ENCODE measurements at places on chromosomes 6 and 20. TPM values are rescaled to one million over a fixed set of nuclear protein-coding genes. Genes with fewer than 3 reads are reported as not detected.

Gene VGLL2
- not detected for total RNA-seq

Gene ESF1
- total RNA-seq: 14.5 TPM

Gene NPEPL1
- 32.8 TPM for total RNA-seq

Gene TREM2
- not detected for total RNA-seq

Gene SOX18
- not detected for total RNA-seq

Gene SPTLC3
- total RNA-seq: 0.74 TPM

Gene CYP39A1
- not detected for total RNA-seq

- no peaks in the 10 kb centered on the region for H3K27me3 ChIP-seq
- H3K4me1 ChIP-seq: no peaks in the 10 kb centered on the region
- no peak overlapping the region for H3K27ac ChIP-seq
- no peaks in the 10 kb centered on the region for H3K36me3 ChIP-seq
Measured at GRCh38 chr6:71983131-71983530, 96.8 kb downstream of the RIMS1 start.

GRCh38 chr20:19882446-19882845 lies 124.4 kb downstream of the RIN2 start:
- H3K27me3 ChIP-seq: no peaks in the 10 kb centered on the region
- H3K4me3 ChIP-seq: no peak overlapping the region
- no peaks in the 10 kb centered on the region for H3K36me3 ChIP-seq
- H3K4me1 ChIP-seq: no peaks in the 10 kb centered on the region

DNA sequence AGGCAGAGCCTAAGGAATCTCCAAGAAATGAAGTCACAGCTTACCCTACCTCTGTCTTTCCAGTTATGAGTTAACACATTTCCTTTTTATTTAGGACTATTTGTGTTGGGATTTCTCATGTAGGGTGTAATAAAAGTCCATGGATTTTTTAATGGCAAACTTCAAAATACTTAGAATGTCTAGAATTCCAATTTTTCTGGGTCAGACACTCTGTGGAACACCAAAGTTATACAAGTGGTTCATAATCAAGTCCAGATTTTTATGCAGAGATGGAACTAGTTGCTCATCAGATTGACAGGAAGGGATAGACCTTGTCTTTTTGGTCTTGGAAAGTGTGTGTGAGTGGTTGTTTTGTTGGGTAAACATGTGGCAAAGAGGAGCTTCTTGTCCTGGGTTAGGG lies 303.5 kb upstream of the RNF24 start:
- H3K4me1 ChIP-seq: no peaks in the 10 kb centered on the region
- no peak overlapping the region for H3K4me3 ChIP-seq
- no peak overlapping the region for H3K27ac ChIP-seq
- no peaks in the 10 kb centered on the region for H3K27me3 ChIP-seq

DNA sequence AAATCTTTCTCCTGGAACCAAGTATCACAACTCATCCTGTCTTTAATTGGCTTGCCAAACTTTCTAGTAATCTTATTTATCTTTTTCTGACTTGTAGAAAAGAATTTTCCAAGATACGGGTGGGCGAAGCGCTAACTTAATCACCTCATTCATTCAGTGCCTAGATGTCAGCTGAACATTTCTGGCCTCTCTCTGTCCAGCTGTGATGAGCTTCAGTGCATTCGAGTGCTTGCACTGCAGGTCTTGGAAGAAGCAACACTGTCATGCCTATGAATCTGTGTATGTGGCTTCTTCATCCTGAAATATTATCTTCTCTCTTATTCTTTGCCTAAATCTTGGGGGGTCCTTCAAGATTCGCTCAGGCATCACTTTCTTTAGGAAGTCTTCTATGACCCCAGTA lies 16.3 kb upstream of the ENPP1 start:
- no peak overlapping the region for H3K27ac ChIP-seq
- H3K4me3 ChIP-seq: no peak overlapping the region
- no peaks in the 10 kb centered on the region for H3K36me3 ChIP-seq
- no peaks in the 10 kb centered on the region for H3K27me3 ChIP-seq
- no peaks in the 10 kb centered on the region for H3K4me1 ChIP-seq

DNA sequence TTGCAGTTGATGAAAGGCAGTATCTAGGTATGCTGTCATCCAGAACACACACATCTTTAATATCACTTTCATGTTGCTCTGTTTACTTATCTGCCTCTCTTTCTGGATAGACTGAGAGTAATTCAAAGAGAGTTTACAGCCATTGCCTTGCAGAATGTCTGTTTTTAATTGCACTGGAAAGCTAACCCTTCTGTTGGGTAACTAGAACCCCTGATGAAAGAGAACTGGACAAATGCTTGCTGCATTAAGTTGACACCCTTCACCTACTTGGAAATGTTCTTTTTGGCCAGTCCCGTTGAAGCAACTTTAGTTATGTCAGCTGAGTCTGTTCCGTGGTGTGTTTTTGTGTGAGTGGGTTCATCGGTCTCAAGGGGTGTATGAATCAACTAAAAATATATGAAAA lies 383.8 kb upstream of the CITED2 start:
- H3K36me3 ChIP-seq: no peaks in the 10 kb centered on the region
- no peak for DNase-seq

- no peaks in the 10 kb centered on the region for H3K36me3 ChIP-seq
- no peak for DNase-seq
- no peaks in the 10 kb centered on the region for H3K27me3 ChIP-seq
- no peak overlapping the region for H3K27ac ChIP-seq
Measured at GRCh38 chr6:7737106-7737505, 11.2 kb downstream of the BMP6 start.

DNA sequence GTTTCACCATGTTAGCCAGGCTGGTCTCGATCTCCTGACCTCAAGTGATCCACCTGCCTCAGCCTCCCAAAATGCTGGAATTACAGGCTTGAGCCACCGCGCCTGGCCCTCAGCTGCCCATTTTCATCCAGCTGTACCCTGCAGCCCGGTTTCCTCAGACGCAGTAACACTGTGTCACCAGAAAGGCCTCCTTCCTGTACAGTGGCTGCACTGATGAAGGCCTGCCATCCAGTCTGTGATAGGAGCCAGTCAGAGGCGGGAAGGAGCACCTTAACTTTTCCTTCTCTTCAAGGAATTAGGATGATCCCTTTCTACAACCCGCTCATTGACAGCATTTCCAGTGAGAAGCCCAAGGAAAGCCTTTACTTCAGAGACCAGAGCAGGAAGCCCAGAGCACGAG lies 75.9 kb downstream of the GFOD1 start:
- H3K4me3 ChIP-seq: no peak overlapping the region
- H3K27me3 ChIP-seq: no peaks in the 10 kb centered on the region
- H3K4me1 ChIP-seq: no peaks in the 10 kb centered on the region
- DNase-seq: no peak
- H3K27ac ChIP-seq: no peak overlapping the region

GRCh38 chr6:20302702-20303251 lies 90.5 kb upstream of the MBOAT1 start:
- H3K4me1 ChIP-seq: no peaks in the 10 kb centered on the region
- H3K27ac ChIP-seq: no peak overlapping the region
- H3K36me3 ChIP-seq: no peaks in the 10 kb centered on the region

DNA sequence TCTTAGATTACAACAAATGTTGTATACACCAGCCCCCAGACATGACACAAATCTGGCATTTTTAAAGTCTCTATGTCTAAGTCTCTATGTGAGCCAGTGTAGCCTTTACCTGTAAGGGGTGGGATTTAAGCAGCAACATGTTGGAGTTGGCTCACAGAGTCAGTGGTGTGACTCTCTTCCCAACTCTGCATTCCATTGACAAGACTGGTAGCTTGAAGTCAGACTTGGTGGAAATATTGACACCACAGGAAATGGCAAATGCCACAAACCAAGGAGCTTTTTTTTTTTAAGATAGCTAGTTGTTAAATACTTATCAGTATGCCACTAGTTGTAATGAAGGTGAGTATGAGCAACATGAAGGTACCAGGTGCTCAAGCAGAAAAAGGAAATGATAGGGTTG lies 103.1 kb upstream of the SMLR1 start:
- H3K4me3 ChIP-seq: no peak overlapping the region
- H3K27ac ChIP-seq: no peak overlapping the region
- H3K36me3 ChIP-seq: no peaks in the 10 kb centered on the region
- H3K27me3 ChIP-seq: no peaks in the 10 kb centered on the region
- H3K4me1 ChIP-seq: peaks cover 9% of the 10 kb centered on the region

DNA sequence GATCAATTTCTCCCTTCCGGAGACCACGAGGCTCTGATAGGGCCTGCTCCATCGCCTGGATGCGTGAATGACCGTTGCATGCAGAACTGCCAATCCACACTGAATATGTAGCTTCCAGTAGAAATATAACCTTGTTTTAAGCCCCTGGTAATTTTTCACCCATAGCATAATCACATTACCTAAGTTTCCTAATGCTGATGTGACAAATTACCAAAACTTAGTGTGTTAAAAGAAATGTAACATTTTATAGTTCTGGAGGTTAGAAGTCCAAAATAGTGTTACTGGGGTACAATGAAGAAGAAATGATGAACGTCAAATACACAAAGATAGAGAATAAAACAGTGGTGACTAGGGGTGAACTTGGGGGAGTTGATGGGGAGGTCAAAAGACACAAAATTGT lies 22.0 kb upstream of the SIRPD start:
- no peak overlapping the region for H3K27ac ChIP-seq
- no peak overlapping the region for H3K4me3 ChIP-seq
- no peak for DNase-seq
- no peaks in the 10 kb centered on the region for H3K27me3 ChIP-seq

GRCh38 chr6:35735452-35735851 lies 1.4 kb upstream of the ARMC12 start:
- H3K4me3 ChIP-seq: peak overlapping the region; percentile 10
- no peaks in the 10 kb centered on the region for H3K36me3 ChIP-seq
- H3K4me1 ChIP-seq: peaks cover 43% of the 10 kb centered on the region
- peak overlapping the region; percentile 41 for H3K27ac ChIP-seq
- no peak for DNase-seq

DNA sequence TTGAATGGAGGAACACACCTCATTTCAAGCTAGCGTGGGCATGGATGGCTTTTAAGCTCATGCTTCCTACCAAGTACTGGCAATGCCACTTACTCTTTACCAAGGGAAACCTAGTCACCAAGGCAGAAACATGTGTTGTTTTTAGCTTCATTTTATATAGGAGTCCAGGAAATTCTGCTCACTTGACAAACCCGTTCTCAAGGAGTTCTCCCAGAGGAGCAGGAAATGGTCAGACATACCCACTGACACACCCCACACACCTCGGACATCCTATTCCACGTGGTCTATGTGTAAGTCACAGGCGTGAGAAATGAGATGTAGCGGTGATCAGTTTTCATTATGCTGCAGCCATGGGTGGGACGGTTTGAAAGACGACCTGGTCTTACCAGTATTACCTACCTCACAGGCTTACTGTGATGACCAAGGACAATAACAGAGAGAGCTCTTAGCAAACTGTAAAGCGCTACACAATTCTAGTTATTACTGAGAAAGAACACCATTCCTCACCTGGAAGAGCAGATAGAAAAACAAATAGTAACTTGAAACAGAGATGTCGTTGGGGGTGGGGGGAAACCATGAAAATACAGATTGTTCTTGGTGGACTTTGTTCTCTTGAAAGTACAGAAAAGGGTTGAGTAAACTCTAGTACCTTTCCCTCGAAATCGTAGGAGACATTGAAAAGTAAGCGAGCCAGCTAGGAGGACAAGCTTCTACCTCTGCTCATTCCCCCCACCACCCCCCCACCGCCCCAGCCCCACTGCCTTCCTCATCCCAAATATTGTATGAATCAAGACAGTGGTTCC lies 1.7 kb downstream of the CNKSR3 start:
- no peaks in the 10 kb centered on the region for H3K4me1 ChIP-seq
- H3K4me3 ChIP-seq: no peak overlapping the region
- H3K36me3 ChIP-seq: no peaks in the 10 kb centered on the region
- no peak for DNase-seq

- H3K27me3 ChIP-seq: no peaks in the 10 kb centered on the region
- H3K4me1 ChIP-seq: peaks cover 53% of the 10 kb centered on the region
- no peaks in the 10 kb centered on the region for H3K36me3 ChIP-seq
Measured at GRCh38 chr6:142907544-142907943, 37.4 kb downstream of the HIVEP2 start.

DNA sequence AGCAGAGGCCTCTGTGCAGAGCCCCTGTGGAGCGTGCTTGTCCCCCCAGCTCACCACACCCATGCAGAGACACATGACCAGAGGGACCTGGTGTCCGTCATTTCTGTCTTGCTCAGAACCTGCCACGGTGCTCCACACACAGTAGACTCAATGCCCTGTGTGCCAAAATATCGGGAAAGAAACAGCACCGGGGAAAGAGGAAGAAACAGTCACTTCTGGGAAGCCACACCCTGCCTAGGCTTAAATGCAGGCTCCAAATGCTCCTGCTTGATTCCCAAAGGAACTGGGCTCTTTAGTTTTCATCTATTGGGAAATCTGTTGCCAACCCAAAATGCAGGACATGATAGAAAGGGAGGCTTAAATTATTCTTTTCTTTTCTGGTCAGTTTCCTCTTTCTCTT lies 503.9 kb downstream of the CD83 start:
- H3K36me3 ChIP-seq: no peaks in the 10 kb centered on the region
- H3K27me3 ChIP-seq: no peaks in the 10 kb centered on the region
- no peak overlapping the region for H3K4me3 ChIP-seq
- H3K4me1 ChIP-seq: peaks cover 15% of the 10 kb centered on the region

- H3K27ac ChIP-seq: peak overlapping the region; percentile 100
- no peaks in the 10 kb centered on the region for H3K36me3 ChIP-seq
- peak overlapping the region; percentile 94 for H3K4me3 ChIP-seq
Measured at GRCh38 chr6:142943711-142944123, 1.3 kb downstream of the HIVEP2 start.

DNA sequence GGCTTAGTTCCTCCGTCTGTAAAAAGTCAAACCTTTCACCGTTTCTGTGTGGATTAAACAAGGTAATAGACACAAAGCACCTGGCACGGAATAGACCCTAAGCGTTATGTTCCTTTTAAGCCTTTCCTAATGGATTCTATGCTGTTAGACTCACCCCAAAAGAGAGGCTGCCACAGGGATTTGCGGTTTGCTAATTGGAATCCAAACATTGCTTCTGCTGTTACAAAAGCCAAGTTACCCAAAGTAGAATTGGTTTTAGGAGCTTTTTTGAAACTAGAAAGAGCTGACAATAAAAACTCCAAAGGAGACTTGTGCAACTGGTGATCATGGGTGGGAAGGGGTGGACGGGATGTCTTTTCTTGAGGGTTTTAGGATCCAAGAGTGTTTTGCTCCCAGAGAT lies 178.0 kb downstream of the BMP7 start:
- H3K27ac ChIP-seq: no peak overlapping the region
- H3K27me3 ChIP-seq: no peaks in the 10 kb centered on the region
- no peak overlapping the region for H3K4me3 ChIP-seq
- no peaks in the 10 kb centered on the region for H3K4me1 ChIP-seq

Data from naive thymus-derived CD4-positive, alpha-beta T cell (primary cell).